ENCODE measurements at places on chromosomes 1 and 21.

DNA sequence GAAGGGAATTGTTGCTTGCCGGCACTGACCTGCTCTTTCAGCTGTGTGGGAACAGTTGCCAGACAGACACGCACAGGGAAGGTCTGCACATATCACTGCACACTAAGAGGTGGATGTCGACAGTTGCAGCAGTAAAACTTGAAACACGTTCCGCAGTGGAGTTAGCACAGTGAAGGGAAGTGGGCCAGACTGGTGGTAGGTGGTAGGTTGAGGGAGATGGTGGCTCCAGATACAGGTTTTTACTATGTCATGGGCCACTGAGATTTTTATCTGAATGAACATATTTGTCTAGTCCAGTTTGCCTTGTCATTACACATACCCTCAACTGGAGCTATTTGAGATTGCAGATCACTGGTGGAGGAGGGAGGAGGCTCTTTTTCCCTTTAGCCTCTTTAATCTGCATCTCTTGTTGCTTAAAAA is 13.5 kb downstream of the MRPS6 start:
- no peak for DNase-seq

GRCh38 chr21:33089395-33090119 is 19.6 kb downstream of the OLIG1 start:
- no peak for DNase-seq

DNA sequence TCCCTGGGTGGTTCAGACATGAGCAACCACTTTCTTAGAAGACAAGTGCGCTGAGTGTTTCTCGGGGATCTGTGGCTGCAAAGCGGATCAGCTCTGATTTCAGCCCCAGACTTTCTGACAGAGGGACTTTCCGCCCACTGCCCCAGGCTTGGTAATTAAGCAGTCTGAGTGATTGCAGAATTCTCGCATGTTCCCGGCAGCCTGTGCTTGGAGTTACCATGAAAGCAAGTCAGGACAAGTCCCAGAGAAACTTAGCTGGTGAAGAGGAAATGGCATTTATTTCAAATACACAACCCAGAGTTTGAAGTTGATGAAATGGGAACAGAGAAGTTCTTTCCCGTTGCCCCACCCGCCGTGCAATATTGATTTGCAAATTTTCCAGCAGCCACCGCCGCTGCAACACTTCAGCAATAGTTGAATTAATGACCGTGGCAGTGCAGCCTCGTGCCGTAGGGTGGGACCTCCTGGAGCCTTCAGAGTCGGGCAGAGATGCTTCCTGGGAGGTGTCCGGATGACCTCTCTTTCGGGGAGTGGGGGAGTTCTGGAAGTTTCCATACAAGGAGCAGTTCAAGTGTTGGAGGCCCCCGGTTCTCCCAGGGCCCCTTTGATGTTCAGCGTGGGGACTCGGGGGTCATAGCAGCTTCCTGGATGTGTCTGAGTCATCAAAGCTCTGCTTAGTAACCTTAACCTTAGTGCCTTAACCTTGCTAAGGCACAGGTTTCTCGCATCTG is 134.7 kb downstream of the KAZN start:
- peak; percentile 45 for DNase-seq

DNA sequence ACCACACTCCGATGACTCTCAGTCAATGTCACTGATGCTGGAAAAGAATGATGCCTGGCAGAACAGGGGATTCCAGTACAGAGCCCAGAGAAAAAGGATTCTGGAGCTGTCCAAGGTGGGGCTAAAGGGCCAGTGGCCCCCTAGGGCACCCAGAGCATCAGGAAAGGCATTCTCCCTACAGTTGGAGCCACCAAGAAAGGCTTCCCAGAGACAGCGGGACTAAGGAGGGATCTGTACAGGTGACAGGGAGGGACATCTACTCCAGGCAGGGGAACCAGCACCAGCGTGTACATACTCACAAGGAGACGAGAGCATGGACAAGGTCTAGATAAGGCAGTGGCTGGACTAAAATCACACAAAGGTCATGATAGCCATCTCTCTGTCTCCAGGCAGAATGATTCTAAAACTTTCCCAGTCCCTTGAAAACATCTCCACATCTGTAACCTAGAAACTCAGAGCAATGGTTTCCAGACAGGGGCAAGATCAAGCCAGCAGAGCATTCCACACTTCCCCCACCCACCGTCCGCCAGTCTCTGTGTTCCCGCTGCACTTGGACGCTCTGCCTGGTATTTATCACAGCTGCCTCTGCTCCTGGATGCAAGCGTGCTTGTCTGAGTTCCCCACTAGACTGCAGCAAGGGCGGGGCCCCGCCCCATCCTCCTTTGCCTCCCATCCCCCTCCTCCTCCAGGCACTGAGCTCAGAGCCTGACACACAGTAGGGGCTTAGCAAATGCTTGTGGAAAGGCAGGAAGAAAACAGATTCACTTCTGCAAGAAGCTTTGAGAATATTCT is 111.6 kb upstream of the ZC3H12A start:
- no peak for DNase-seq

- DNase-seq, result no peak
Measured at GRCh38 chr21:16969636-16970035, 543.2 kb upstream of the CXADR start.

All from astrocyte of the cerebellum (primary cell).